ENCODE measurements at places on chromosomes 3 and 15.

GRCh38 chr3:106172101-106172500, 303.3 kb upstream of the CBLB start:
- no peaks in the 10 kb centered on the region for H3K4me1 ChIP-seq
- no peak overlapping the region for H3K4me3 ChIP-seq
- H3K27ac ChIP-seq: no peak overlapping the region
- H3K36me3 ChIP-seq: no peaks in the 10 kb centered on the region
- no peaks in the 10 kb centered on the region for H3K27me3 ChIP-seq

GRCh38 chr15:63555507-63555906, 41.7 kb upstream of the FBXL22 start:
- peaks cover 11% of the 10 kb centered on the region for H3K4me1 ChIP-seq
- no peak overlapping the region for H3K27ac ChIP-seq
- no peak overlapping the region for H3K4me3 ChIP-seq
- H3K36me3 ChIP-seq: no peaks in the 10 kb centered on the region

GRCh38 chr3:109346770-109347295, 9.5 kb upstream of the DPPA4 start:
- no peak overlapping the region for H3K4me3 ChIP-seq
- no peaks in the 10 kb centered on the region for H3K4me1 ChIP-seq
- H3K36me3 ChIP-seq: no peaks in the 10 kb centered on the region
- H3K27me3 ChIP-seq: no peaks in the 10 kb centered on the region
- no peak overlapping the region for H3K27ac ChIP-seq

DNA sequence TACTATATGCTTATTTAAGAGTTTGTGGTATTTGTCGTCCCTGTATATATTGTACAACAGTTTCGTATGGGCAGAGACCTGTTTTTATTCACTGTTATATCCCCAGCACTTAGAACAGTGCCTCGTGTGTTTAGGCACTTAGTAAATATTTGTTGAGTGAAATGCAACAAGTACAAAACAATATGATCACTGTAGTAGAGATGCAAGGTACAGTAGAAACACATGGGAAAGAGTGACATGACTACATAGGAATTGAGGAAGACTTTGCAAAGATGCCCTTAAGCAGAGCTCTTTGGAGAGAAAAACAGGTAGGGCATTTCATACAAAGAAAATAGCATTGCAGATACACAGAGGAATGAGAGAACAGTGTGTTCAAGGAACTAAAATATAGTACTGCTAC, 18.3 kb downstream of the RASA2 start:
- peaks cover under 1% of the 10 kb centered on the region for H3K4me1 ChIP-seq
- no peaks in the 10 kb centered on the region for H3K27me3 ChIP-seq
- ATAC-seq: no peak
- H3K4me3 ChIP-seq: no peak overlapping the region
- no peak overlapping the region for H3K27ac ChIP-seq
- H3K36me3 ChIP-seq: no peaks in the 10 kb centered on the region

GRCh38 chr3:67774676-67775075, 120.3 kb upstream of the SUCLG2 start:
- no peak overlapping the region for H3K27ac ChIP-seq
- no peaks in the 10 kb centered on the region for H3K4me1 ChIP-seq
- H3K27me3 ChIP-seq: no peaks in the 10 kb centered on the region
- H3K36me3 ChIP-seq: no peaks in the 10 kb centered on the region
- no peak for ATAC-seq

- H3K27me3 ChIP-seq: no peaks in the 10 kb centered on the region
- ATAC-seq: no peak
- no peaks in the 10 kb centered on the region for H3K36me3 ChIP-seq
Measured at GRCh38 chr3:82081351-82081750, 319.9 kb upstream of the GBE1 start.

DNA sequence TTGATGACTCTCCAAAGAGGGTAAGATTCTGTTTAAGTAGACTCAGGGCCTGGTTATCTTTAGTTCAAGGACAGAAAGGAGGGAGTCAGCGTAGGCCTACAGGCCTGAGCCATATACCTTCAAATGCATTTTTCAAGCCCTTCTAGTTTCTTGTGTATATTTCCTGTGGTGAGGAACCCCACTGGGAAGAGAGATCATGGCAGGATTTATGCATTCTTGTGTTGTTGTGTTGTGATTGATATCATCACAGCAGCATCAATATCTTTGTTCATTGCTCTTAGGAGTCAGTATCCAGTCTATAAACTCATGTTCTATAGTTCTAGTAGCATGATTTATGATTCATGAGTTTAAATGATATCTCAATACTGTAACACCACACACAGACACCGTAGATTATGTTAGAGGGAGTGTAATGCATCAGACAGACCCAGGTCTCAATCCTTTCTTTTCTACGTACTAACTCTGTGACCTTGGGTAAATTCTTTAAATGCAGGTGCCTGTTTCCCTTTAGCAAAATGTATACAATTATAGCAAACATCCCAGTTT, 427.5 kb downstream of the PDCD6IP start:
- H3K4me3 ChIP-seq: no peak overlapping the region
- no peak for ATAC-seq
- H3K27ac ChIP-seq: no peak overlapping the region
- H3K36me3 ChIP-seq: no peaks in the 10 kb centered on the region
- no peaks in the 10 kb centered on the region for H3K27me3 ChIP-seq
- H3K4me1 ChIP-seq: peaks cover 7% of the 10 kb centered on the region

DNA sequence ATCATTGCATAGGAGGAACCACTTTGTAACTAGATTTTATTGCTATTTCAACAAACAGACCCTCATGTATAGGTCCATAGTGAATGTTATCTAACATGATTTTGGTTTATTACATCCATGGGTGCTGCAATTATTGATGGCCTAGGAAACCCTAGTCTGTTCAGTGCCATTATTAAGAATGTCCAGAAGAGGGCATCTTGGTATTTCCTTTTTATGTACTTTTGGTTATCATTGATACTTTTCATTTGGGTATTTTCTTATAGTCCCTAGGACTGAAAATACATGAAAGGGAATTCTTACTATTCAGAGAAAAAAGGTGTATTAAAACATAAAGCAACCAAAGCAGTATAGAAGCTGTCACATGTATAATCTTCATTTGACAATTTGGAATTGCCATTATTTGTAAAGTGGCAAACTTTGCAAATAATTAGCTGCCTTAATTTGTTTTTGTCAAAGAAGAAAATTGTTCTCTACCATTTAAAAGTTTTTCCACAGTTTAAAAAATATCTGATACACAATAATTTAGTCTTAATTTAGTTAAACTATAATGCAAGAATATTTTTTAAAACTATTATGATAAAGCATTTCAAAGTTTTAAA, 48.7 kb downstream of the CNOT10 start:
- peaks cover 60% of the 10 kb centered on the region for H3K36me3 ChIP-seq
- H3K4me1 ChIP-seq: no peaks in the 10 kb centered on the region
- ATAC-seq: no peak
- no peaks in the 10 kb centered on the region for H3K27me3 ChIP-seq
- no peak overlapping the region for H3K27ac ChIP-seq

DNA sequence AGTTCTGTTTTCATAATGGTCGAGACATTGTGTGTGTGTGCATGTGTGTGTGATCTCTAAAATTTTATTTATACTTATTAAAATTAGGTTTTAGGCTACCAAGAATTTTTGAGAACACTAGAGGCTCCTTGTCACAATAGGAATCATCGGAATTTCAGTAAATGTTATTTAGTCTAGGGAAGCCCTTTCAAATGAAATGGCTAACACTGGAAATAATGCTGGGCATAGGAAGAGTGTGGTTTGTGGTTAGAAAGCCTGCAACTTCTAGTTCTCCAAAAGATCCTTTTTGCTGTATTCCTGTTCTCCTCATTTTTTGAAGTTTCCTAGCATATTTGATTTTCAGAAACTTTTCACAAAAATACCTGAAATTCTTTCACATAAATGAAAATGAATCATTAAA, 92.5 kb upstream of the MBNL1 start:
- ATAC-seq: no peak
- H3K4me1 ChIP-seq: peaks cover 11% of the 10 kb centered on the region
- no peaks in the 10 kb centered on the region for H3K36me3 ChIP-seq
- H3K27me3 ChIP-seq: no peaks in the 10 kb centered on the region
- no peak overlapping the region for H3K27ac ChIP-seq

GRCh38 chr3:81393251-81393650, 368.2 kb downstream of the GBE1 start:
- no peaks in the 10 kb centered on the region for H3K36me3 ChIP-seq
- no peaks in the 10 kb centered on the region for H3K27me3 ChIP-seq
- H3K4me3 ChIP-seq: no peak overlapping the region
- no peak overlapping the region for H3K27ac ChIP-seq

- H3K27me3 ChIP-seq: no peaks in the 10 kb centered on the region
- no peaks in the 10 kb centered on the region for H3K36me3 ChIP-seq
- H3K27ac ChIP-seq: peak overlapping the region; percentile 24
- no peak for ATAC-seq
- peaks cover 14% of the 10 kb centered on the region for H3K4me1 ChIP-seq
Measured at GRCh38 chr3:171833789-171834460, 9.2 kb upstream of the TMEM212 start.

DNA sequence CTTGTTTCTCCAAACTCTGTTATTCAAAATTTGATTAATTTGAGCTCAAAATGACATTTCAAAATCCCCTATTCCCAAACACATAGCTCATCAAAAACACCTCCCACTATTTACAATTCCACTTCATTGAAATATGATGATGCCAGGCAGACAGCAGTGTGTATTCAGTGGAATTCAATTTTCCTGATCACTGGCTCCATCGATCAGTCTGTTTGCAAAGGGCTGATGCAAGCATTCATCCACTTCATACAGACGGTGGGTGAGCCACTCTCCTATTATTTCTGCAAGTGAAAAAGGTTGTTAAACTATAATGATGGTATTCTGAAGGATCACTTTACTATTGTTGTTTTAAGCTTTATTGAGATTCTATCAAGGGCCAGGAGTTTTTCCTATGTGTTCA, 90.7 kb downstream of the RTP4 start:
- ATAC-seq: no peak
- no peaks in the 10 kb centered on the region for H3K4me1 ChIP-seq
- H3K4me3 ChIP-seq: no peak overlapping the region
- peaks cover 3% of the 10 kb centered on the region for H3K27me3 ChIP-seq
- no peak overlapping the region for H3K27ac ChIP-seq
- H3K36me3 ChIP-seq: no peaks in the 10 kb centered on the region

- H3K27me3 ChIP-seq: peaks cover 51% of the 10 kb centered on the region
- peaks cover 4% of the 10 kb centered on the region for H3K4me1 ChIP-seq
- H3K4me3 ChIP-seq: peak overlapping the region; percentile 22
- no peak for ATAC-seq
- H3K36me3 ChIP-seq: no peaks in the 10 kb centered on the region
Measured at GRCh38 chr15:31974855-31975829, 55.2 kb upstream of the CHRNA7 start.

GRCh38 chr3:47512416-47513124, 942 bp downstream of the ELP6 start:
- H3K4me1 ChIP-seq: no peaks in the 10 kb centered on the region
- H3K4me3 ChIP-seq: peak overlapping the region; percentile 76
- no peaks in the 10 kb centered on the region for H3K36me3 ChIP-seq
- ATAC-seq: no peak
- H3K27me3 ChIP-seq: no peaks in the 10 kb centered on the region
- H3K27ac ChIP-seq: peak overlapping the region; percentile 96

DNA sequence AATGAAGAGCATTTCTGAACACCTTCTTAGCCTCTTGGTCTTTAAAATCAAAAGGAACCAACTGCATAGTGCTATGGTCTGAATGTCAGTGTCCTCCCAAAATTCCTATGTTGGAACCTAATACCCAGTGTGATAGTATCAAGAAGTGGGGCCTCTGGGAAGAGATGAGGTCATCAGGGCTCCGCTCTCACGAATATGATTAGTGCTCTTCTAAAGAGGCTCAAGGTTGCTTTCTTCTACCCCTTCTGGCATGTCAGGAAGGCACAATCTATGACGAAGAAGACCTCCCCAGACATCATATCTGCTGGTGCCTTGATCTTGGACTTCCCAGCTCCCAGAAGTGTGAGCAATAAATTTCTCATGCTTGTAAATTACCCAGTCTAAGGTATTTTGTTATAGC, 209.5 kb downstream of the MAGI1 start:
- H3K4me3 ChIP-seq: no peak overlapping the region
- H3K4me1 ChIP-seq: no peaks in the 10 kb centered on the region
- no peak overlapping the region for H3K27ac ChIP-seq
- H3K27me3 ChIP-seq: no peaks in the 10 kb centered on the region

DNA sequence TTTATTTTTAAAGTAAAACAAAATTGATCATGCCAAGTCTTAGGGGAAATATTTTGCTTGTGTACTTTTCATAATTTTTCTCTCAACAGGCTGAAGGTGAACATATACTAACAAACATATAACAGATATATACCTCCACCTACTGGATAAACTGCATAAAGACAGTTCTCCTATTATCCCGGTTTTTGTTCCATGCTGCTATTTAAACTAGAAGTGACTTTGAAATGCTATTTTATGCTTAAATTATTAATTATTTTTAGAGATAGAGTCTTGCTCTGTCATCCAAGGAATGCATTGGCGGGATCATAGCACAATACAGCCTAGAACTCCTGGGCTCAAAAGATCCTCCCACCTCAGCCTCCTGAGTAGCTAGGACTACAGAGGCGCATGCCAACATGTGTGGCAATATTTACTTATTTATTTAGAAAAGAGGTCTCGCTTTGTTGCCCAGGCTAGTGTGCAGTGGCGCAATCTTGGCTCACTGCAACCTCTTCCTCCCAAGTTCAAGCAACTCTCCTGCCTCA, 49.8 kb downstream of the ST3GAL6 start:
- H3K4me1 ChIP-seq: no peaks in the 10 kb centered on the region
- no peak for ATAC-seq
- H3K36me3 ChIP-seq: peaks cover 56% of the 10 kb centered on the region
- no peaks in the 10 kb centered on the region for H3K27me3 ChIP-seq

DNA sequence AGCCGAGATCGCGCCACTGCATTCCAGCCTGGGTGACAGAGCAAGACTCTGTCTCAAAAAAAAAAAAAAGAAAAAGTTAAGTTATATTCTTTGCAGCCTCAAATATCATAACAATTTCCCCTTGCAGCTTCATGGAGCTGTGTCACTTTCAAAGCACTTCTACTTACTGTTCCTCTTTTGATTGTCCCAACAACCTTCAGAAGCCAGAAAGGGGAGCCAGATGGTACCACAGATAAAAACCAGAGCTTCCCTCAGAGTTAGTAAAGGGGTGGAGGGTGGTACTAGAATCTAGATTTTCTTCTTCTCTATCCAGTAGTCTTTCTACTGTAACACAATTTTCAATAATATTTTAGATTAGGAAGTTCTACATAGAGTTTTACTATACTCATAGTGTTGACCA, 188.8 kb downstream of the TAFA4 start:
- H3K27ac ChIP-seq: no peak overlapping the region
- H3K36me3 ChIP-seq: no peaks in the 10 kb centered on the region
- no peaks in the 10 kb centered on the region for H3K4me1 ChIP-seq
- peaks cover 4% of the 10 kb centered on the region for H3K27me3 ChIP-seq
- H3K4me3 ChIP-seq: no peak overlapping the region

GRCh38 chr15:57943171-57943570, 122.3 kb downstream of the ALDH1A2 start:
- ATAC-seq: no peak
- H3K4me1 ChIP-seq: no peaks in the 10 kb centered on the region
- H3K27ac ChIP-seq: no peak overlapping the region
- no peak overlapping the region for H3K4me3 ChIP-seq

DNA sequence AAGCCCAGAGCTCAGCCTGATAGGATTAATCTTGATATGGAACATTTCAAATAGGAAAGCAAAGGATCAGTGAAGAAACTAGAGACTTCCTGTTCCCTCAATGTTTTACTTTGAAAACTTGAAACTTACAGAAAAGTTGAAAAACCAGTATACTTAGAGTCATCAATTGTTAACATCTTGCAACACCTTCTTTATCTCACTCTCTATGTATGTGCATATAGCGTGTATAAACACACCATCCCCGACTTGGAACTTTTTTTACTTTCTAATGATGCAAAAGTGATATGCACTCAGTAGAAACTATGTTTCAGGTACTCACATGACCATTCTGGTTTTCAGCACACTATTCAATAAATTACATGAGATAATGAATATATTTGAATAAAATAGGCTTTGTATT, 60.5 kb downstream of the SEC22A start:
- H3K27ac ChIP-seq: no peak overlapping the region
- peaks cover 24% of the 10 kb centered on the region for H3K36me3 ChIP-seq
- ATAC-seq: no peak
- H3K4me1 ChIP-seq: no peaks in the 10 kb centered on the region
- no peak overlapping the region for H3K4me3 ChIP-seq
